ENCODE measurements at places on chromosomes 3 and 15.
A peak's percentile ranks its signal among the peaks of the same experiment; 100 is the strongest.

GRCh38 chr3:184354121-184354728 is 7.2 kb downstream of the CLCN2 start:
- DNase-seq: peak; percentile 58

DNA sequence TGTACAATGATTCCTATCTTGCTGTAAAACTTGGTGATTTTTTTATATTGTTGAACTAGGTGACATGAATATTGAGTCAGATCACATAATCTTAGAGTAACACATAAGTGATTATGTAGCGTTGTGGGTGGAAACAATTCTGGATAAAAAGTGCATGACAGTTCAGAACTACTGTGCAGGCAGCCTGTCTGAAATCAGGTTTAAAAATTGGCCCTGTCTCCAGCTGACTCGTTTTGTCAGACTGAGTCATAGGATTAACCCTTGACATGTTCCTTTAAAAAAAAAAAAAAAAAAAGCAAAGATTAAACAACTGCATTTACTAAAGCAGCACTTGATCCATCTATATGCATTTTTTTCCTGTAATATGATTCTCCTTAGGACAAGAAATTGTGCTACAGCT is 160.0 kb upstream of the CGNL1 start:
- DNase-seq: no peak

- no peak for DNase-seq
Observed at GRCh38 chr3:175456466-175456865, 597.3 kb downstream of the NAALADL2 start.

DNA sequence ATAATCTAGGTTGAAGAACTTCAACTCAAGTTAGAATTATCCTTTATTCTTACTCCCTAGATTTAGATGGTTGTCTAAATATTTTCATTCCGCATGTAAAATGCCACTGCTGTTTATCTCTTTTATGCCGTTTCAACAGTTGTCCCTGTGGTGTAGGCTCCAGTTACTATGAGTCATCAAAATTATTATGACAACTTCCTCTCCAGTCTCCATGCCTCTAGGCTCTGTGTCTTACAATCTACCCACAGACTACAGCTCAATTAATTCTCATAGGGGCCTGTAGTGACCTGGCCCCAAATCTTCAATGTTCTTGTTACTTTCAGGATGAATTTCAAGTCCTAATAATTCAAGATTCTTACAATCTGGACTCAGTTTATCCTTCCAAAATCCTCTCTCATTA is 105.8 kb upstream of the UNC13C start:
- DNase-seq: no peak

GRCh38 chr15:58870451-58870850 is 63.0 kb downstream of the SLTM start:
- DNase-seq: no peak

DNA sequence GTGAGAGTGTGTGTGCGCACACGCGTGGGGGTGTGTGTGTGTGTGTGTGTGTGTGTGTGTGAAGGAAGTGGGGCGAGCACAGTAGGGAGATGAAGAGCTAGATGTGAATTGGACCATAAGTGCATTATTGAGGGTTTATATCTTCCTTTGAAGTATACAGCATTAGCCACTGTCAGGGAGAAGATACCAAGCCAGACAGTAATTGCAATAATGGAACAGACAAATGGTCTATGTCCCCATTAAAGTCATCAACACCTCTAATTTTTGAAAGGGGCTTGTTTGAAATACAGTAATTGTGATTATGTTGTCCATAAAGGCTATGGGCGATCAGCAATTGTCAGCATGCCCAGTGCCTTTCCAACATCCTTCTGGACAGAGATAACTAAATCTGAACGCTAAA is 429.2 kb upstream of the NR2F2 start:
- no peak for DNase-seq

DNA sequence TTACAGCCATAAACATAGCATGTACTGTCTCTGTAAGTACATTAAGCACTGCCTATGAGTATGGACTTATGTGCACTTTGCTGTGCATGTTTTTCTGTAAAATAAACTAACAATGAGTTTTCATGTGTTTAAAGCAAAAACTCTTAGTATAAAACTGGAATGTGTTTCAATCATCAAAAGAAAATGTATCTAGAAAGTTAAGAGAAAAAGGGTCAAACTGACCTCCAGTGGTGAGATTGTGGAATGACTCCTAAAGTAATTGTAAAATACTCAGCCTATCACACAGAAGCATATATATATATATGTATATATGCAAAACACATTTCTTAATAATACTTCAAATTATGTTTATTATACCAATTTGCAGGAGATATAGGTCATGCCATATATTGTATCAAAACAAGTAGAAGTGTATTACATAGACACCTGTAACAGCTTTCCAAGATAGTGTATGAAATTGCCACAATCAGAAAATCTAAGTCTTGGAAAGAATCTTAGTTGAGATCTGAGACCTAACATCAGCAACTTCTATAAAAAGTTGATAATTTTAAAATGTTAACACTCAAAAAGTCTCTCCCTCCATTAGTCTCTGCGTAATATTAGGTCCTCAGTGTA is 199.6 kb downstream of the FMN1 start:
- DNase-seq: no peak

DNA sequence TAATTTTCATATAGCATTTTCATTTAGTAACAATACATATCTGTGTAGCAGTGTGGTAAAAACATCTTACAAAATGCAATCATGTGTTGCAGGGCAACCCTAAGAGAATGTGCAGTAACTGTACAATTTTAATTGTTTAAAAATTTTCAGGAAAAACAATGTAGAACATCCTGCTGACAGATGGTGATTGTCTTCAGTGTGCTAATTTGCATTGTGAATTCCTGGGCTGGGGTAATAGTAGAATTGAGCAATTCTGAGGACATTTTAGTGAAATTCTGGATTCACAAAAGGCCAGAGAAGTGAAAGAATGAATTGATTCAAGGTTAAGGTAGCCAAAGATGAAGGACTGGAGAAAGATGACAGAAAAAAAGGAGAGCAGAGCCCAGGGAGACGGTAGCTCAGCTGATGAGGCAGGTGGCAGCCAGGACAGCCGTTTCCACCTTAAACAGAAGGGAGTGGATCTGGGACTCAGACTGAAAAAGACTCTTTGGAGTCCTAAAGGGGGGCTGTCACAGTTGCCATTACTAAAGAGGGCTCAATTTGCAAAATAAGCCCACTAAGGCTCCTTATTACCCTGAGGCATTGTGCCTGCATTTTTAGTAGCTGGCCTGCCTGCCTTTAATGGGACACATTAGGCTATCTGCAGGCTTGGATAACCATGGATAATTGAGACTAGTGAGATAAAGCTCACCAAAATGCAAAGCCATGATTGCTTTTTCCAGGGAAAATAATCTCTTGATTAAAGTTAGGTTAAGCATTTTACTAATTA is 8.6 kb downstream of the MAP3K13 start:
- no peak for DNase-seq

DNA sequence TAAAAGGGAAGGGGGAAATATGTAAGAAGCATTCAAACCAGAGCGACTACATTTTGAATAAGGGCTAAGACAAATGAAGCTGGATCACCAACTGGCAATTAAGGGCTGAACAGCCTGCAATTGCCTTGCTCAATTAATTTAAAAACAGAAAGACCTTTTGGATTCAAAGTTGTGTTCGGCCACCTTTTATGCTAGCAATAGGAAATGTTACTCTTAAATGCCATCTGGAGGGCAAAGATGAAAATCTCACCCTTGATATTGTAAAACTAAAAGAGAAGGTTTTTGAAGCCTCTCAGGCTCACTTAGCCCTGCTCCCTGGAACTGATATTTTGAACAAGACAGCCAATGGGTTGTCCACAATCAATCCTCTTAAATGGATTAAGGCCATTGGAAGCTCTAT is 44.2 kb downstream of the ACAD9 start:
- DNase-seq: no peak

- DNase-seq: no peak
Observed at GRCh38 chr3:6739288-6739687, 121.6 kb upstream of the GRM7 start.

DNA sequence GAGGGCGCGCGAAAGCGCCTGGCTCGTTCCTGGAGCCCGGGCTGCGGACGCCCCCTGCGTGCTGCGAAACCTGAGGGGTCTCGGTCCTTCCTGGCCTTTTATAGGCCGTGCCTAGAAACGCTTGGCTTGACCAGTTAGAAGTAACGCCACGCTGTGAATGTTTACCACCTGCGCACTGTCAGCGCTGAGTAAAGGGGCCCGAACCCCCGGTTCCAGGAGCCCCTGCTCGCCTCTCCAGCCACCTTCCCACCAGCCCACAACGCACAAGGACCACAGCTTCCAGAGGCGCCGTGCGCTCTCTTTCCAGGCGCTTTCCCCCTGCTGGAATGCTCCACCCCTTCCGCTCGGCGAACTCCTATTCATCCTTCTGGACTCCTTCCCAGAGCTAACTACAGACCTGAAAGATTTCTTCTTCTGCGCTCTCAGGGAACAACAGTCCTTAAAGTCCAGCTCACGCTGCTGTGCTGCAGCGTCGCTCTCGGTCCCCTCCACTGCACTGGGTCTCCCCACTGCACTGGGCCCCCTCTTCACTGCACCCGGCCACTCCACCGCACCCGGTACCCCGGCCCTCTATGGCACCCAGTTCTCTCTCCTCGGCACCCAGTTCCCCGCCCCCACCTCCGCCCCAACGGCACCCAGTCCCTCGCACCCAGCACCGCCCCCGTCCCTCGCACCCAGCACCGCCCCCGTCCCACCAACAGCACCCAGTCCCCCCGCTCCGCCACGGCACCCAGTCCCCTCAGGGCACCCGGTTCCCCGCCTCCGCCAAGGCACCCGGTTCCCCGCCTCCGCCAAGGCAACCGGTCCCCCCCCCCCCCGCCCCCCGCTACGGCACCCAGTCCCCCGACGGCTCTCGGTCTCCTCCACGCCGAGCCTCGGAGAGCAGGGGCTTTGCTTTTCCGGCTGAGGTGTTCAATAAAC is 69.8 kb downstream of the SQOR start:
- DNase-seq: no peak

DNA sequence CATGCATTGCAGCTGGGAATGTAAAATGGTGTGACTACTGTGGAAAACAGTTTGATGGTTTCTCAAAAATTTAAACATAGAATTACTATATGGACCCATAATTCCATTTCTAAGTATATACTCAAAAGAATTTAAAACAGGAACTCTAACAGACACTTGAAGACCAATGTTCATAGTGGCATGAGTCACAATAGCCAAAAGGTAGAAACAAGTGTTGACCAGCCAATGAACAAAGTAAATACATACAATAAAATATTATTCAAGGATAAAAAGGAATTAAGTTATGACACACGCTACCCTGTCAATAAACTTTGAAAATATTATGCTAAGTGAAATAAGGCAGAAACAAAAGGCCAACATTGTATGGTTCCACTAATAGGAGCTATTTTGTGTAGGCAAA is 357.4 kb upstream of the IL12A start:
- DNase-seq: no peak

DNA sequence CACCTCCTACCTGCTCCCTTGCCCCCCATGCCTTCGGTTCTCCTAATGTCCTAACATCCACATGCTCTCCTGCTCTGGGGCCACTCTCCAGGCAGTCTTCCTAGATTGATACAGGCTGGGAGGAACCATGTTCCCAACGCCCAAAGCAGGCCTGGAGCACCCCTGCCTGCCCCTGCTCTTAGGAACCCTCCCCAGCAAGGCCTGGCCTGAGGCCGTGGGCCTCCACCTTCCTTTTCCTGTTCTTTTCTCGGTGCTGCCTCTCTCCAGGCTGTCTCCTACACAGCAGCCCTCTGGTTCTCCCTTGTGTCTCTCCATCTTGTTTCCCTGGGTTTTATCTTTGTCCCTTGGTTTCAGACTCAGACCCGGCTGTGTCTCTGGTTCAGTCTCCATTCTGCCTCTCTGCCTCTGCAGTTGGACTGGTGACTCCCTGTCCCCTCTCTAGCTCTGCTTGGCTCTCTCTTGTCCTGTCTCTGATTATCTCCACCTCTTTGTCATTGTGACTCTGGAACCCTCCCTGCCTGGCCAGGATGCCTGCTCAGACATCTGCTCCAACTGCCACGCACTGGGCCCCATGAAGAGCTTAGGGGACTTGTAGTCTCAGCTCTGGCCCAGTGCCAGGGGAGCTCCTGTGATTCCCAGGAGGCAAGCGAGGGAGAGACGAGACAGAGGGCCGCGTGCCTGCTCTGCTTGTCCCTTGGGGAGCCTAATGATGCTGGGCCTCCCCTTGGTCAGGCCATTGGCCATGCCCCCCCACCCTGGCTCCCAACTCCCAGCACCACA is 26.0 kb upstream of the RPL29 start:
- no peak for DNase-seq

GRCh38 chr15:69060744-69061143 is 46.2 kb downstream of the NOX5 start:
- no peak for DNase-seq

DNA sequence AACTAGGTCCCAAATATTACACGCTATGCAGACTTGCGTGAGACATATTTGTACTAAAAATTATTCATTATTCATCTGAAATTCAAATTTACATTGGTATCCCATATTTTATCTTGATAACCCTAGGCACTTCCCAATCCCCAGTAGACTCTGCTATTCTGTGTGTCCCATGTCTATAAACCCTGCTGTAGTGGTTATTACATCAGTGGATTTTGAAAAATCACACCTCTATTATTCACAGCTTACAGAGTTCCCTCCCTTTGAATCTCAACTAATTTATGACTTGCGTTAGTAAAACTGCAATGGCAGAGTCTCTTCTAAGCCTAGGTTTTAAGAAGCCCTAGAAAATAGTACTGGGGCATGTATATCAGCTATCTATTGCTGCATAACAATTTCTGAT is 54.3 kb downstream of the TRIM69 start:
- DNase-seq: no peak

DNA sequence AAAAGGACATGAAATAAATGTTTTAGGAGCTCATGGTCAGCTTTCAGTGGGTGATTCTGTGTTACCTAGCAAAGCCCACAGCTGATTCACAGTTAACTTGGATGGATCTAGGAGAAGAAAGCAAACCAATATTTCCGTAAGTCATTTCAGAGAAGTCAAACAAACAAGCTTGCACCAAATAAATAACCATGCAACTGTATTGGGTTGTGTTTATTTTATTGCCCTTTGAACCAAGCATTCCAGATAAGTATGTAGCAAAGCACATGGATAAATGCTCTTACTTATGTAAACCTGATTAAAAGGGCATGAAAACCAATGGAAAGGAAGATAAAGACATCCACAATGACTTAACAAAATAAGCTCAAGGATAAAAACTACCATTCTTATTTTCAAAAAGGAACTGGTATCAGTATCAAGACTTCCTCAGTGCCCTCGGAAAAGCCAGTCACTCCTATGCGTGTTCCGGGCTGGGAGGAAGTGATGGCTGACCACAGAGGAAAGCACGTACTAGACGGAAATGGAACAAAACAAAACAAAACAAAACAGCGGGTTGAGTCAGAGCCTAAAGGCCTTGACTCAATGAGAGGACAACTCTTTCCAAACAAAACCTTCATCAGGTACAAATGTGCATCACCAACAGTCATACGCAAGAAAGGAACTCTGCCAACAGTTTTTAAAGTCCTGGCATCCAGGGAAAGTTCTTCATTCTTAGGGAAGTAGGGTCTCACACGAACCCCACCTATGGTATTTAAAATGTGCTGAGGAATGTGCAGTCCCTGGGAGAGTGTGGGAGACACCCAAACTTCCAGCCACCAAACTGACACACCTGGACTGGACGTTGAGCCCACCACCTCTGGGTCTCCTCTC is 103.3 kb downstream of the SNRK start:
- DNase-seq: no peak

GRCh38 chr15:62469874-62470688 is 305.0 kb upstream of the C2CD4B start:
- DNase-seq: no peak

All from right lobe of liver (tissue), 6 donors.